ELR (cell line): ENCODE measurements at places on chromosomes 11 and 22.

- DNase-seq, result peak; percentile 22
These were observed 369 bp downstream of the DHCR7 start for GRCh38 chr11:71447791-71448256.

DNA sequence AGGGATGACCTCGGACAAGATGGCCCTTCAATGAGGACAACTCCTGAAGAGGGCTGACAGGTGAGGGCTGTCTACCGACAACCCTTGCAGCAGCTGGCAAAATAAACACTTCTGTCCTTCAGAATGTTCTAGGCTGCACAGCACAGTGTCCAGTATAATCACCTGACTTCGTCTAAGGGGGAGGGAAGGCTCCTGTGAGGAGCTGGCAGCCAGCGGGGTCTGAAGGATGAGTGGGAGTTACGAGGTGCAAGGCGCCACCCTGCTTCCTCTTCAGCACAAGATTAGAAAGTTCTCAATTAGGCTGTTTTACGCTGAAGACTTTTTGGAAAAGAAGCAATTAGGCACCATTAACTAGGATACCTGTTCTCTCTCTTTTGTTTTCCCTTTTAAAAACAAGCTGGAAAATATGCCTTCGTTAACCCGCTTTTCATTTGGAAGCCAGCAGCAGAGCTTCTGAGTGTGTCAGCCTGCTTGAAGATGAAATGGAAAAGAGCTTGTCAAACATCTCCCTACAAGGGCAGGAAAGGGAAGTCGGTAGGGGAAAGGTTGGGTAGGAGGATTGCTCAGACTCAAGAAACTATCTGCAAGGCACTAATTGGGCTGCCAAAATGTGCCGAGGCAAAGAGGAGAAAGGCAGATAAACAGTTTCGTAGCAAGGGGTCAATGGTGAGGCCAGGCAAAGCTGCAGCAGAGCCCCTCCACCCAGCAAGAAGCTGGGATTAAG is 592.2 kb upstream of the CADM1 start:
- no peak for DNase-seq

- peak; percentile 37 for DNase-seq
These were observed 1.2 kb downstream of the CAPRIN1 start for GRCh38 chr11:34052608-34053160.

GRCh38 chr11:96045622-96046456 is 121.9 kb upstream of the MTMR2 start:
- DNase-seq, result no peak

- DNase-seq, result no peak
These were observed 78.6 kb upstream of the CLPB start for GRCh38 chr11:72512956-72513355.

DNA sequence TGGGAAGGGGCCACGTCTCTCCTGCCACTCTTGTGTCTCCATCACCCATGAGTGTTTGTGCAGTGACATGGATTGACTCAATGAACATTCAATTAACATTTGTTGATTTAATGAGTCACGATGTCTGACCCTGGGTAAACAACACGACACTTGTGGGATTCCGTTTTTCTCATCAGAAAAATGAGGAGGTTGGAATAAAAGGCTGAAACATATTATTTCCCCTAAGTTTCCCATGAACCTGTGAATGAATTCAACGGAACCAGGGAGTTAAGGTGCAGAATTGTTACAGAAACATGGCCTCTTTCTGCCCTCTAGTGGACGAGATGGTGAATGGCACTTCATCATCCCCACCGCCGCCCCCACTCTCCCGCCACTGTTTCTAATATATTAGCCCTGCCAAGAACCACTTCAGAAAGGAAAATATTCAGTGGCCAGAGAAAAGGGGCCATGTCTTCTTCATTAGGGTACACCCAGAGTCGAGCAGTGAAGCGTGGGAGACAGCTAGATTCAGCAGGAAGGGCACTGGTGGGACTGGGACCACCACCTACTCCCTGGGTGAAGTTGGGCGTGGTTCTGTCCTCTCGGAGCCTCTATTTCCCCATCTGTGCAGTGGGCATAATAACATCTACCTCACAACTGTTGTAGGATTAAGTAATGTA is 46.3 kb upstream of the SYT13 start:
- peak; percentile 53 for DNase-seq

DNA sequence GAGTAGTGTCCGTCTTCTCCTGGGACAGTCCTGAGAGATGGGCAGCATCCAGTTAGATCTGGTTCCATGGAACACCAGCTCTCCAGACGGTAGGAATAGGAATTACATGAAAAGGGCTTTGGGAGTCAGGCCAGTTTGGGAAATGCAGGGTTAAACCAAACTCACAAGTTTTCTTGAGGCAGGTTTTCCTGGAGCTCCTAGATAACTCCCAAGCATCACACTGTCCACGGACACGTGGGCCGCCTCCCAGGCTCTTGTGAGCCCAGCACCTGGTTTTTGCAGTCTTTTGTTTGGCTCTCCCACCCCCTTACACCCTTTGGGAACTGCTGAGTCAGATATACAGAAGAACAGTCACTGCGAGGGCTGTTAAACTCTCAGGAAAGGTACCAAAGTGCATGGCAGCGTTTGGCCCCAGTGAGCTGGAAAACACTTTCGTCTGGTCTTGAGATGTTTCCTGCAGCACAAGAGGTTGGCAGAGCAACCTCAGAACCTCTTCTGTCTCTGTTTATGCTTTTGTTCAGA is 90.0 kb downstream of the BCR start:
- peak; percentile 8 for DNase-seq

GRCh38 chr22:23822101-23822671 is 16.6 kb downstream of the DERL3 start:
- no peak for DNase-seq

DNA sequence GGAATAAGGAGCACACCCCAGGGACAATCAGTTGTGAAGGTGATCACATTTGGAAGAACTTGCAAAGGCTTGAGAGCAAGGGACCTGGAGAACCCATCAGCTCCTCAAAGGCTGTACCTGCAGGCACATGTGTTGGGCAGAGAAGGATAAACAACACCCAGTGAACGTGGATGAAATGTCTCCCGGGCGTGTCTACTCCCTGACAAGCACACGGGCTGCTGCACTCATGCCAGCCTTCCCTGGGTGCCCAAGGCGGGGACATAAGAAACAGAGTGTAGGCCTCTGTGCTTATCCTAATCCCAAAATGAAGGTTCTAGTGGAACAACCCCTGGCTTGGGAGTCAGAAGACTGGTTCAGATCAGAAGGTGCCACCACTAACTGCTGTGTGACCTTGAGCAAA is 46.7 kb downstream of the DSCAML1 start:
- no peak for DNase-seq

DNA sequence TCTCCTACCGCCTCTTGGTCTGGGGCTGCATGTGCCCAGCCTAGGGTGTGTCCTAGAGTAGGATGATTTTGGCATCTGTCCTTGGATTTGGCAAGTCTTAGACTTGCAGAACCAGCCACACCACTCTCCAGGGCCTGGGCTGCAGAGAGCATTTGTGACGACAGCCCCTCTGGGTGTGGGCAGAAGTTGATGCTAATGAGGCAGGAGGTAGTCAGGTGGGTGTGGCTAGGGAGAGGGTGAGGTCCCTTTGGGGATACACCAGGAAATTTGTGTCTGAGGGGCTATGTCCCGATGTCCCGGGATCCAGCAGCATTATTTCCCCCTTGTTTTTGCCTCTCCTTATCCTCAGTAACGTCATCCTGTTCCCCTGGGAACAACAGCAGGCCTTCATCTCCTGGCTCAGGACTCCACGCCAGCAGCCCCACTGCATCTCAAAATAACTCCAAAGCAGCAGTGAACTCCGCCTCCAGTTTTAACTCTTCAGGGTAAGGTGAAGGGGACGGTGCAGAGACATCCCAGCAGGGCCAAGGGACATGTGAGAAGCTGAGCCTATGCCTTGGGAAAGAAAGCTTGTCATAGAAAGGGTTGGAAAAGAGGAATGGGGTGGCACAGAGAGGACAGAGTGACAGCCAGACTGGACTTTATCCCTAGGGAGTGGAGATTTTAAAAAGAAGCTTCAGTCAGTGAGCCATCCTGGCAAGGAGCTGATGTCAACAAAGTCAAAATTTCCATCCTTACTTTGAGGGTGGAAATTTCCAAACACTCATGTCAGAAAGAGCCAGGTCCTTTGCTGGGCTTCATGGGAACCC is 8.0 kb upstream of the TLCD5 start:
- DNase-seq, result no peak

DNA sequence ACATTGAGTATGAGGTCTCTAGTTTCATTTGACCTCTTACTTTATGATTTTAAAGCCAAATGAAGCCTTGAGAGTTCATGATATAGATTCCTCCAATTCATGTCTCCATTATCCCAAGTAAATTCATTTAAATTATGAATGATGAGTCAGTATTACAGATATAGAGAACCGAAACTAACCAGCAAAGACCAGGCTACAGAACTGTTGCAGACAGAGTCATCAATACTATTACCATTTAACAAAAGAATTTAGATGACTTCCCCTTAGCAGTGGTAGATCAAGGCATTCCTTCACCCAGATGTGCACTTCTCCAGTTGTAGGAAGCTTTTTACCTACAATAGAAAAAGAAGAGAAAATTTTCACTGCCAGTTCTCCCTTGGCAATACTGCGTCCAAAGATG is 11.8 kb upstream of the CCDC89 start:
- no peak for DNase-seq

- no peak for DNase-seq
These were observed 24.2 kb upstream of the UCP3 start for GRCh38 chr11:74033046-74033445.

- DNase-seq, result peak; percentile 45
These were observed 570 bp upstream of the TPCN2 start for GRCh38 chr11:69048031-69048693.

- DNase-seq, result peak; percentile 12
These were observed 50.5 kb downstream of the NNMT start for GRCh38 chr11:114346709-114347141.

DNA sequence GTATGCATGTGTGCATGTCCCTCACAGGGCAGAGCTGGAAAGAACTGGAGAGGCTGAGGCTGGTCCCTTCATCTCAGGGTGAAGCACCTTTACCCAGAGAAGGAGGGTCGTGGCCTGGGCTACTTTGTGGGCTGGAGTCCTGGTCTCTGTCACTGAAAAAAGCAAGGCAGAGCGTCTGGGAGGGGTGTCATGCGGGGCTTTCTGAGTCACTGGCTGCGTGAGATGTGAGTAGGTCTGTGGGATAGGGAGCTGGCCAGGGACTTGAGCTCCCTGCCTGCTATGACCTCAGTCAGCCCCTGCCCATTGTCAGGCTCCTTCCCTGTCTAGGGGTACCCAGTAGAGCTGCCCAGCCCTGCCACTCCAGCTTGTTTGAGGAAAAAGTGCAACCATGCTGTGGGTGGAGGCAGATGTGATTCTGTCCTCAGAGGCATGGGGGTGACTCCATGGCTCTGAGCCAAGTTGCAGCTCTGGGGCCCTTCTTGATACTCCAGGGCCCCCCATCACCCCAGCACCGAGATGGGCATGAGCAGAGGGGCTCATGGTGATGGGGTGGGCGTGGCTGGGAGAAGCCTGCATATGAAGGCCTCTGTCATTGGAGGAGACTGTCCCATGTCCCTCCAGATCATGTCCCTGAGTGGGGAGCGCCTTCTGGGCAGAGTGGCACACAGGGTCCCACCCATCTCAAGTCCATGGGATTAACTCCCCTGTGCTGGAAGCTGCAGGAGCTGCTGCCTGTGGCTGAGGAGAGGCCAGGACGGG is 27.8 kb downstream of the KCNQ1 start:
- DNase-seq, result no peak

DNA sequence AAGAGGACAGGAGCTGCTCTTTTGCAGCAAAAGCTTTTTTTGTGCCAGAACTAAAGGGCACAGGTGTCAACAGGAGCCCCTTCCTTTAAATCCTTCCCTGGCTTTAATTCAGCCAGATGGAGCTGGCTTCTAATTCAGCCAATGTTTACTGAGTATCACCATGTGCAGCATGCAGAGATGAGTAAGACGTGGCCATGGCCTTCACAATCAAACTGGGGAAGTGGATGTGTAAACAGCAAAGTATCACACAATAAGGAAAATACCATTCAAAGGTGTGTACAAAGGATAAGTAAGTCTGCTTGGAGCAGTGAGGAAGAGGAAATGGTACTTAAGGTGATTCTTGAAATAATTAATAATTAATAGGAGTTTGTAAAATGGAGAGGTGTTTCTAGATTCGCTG is 243.4 kb downstream of the NXPE2 start:
- DNase-seq, result no peak

DNA sequence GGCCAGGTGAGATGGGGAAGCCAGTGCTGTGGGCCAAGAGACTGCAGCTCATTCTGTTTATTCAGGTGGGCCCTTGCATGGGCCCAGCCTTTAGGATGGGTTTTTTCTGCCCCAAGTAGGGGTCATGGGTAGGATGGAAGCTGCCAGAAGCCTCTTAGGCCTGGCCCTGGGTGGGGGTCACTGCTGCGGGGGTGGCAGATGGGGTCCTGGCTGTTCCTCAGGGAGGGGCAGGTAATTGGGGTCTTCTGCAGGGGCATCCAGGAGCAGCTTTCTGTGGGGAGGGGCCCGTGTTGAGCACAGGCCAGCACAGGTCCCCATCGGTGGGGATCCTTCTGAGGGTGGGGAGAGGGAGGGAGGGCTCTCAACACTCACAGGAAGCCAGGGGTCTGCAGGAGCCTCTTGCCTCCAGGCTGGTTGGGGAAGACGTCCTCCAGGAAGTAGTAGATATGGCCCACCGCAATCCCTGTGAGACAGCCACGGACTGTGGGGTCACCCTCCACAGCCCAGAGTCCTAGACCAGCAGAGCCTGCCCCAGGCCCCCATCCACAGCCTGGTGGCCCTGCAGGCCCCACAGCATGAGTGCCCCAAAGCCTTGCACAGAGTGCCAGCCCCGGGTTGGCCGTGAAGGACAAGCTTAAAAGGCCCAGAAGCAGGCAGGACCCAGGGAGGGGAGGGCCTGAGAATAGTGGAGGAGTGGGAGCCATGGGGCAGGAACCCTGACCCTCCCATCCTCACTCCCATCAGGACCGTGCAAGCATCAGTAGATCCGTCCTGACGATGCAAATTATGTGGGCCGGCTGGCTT is 1.9 kb downstream of the DERL3 start:
- no peak for DNase-seq

DNA sequence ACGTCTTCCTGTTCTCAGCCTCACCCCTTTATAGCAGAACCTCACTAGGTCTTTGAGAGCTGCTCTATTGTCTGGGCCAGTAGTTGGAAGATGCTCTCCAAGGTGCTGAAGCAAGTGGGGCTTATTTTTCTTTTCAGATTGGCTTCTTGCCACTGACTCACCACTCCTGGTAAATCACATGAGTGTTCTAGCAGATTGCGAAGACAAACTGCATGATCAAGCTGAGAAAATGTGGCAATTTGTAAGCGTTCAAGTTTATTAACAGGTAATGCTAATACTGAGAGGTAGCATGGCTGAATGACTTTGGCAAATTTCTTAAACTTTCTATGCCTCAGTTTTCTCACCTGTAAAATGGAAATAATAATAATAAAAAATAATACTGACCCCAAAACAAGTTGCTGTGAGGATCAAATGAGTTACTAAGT is 59.2 kb downstream of the CACNG2 start:
- peak; percentile 92 for DNase-seq

DNA sequence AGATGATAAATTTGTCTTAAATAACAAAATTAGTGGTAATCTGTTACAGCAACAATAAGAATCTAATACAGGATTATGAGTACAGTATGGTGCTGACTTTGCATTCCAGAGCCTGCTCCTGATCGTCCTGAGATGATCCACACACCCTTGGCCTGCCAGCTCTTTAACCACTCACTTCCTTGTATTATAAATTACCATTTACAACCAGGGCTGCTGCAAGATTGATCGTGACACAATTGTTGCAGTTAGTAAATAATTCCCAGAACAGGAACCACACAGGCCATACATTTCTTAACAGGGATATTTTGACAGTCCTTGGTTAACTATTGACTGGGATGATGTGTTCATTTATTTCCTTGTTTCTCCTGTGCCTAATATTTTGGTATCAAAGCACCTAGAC is 3.8 kb upstream of the CBLIF start:
- no peak for DNase-seq
